ENCODE measurements at places on chromosomes 5 and 9. TPM values are rescaled to one million over a fixed set of nuclear protein-coding genes. Genes with fewer than 3 reads are reported as not detected.

DNA sequence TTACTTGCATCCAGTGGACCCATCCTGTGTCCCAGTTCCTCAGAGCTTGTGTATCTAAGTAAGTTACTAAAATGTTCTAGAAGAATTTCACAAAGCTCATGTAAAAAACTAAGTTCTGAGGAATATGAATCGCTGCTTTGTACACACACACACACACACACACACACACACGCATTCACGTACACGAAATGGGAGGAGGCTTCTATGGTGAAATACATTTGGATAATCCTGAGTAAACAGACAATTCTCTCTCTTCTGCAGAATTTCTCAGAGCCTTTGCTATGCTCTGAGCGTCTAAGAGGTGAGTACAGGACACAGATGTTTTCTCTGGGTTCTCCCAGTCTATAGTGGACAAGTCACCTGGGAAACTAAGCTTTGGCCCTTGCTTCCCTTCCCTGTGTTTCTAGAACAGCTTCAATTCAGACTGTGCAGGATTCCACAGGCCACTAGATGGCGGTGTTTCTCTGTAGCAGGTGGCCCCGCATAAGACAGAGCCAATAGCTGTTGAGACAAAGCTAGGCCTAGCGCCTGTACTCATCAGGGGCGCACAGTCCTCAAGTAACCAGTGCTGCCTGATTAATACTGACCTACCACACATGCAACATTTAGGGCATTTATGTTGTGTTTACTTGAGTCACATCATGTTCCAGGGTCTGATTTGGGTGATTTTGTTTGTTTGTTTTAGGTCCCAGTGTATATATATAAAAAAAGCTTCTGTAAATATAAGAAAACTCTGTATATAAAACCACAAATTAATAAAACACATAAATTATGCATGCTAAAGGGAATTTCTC, 114.8 kb downstream of the LIFR start:
- no peaks in the 10 kb centered on the region for H3K27me3 ChIP-seq
- no peak overlapping the region for H3K4me3 ChIP-seq
- peaks cover 7% of the 10 kb centered on the region for H3K4me1 ChIP-seq
- H3K36me3 ChIP-seq: no peaks in the 10 kb centered on the region

TBC1D2 gene
- total RNA-seq: 2.7 TPM

IER5L gene
- total RNA-seq: 1.7 TPM

COL5A1 gene
- total RNA-seq: 5.5 TPM

PRELID2 gene
- 3.0 TPM for total RNA-seq

DNA sequence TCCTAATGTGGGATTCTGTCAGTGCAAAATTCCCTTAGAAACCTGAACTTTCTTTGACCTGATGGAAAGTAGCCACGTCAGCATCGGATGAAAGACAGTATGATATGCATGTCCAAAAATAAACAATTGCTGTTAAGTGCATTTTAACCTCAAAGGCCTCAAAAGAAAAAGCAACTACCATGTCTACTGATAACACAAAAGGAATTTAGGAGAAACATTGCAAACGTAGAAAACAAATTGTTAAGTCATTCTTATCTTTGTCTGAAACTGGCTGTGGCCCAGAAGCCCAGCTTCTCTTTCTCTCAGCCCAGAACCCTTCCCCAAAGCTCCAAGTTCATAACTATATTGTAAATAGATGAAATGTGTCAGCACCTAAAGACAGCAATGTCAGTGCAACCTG, 11.1 kb upstream of the LHFPL2 start:
- no peak overlapping the region for H3K4me3 ChIP-seq
- no peak overlapping the region for H3K27ac ChIP-seq
- H3K36me3 ChIP-seq: no peaks in the 10 kb centered on the region
- no peak for DNase-seq
- no peaks in the 10 kb centered on the region for H3K27me3 ChIP-seq
- no peaks in the 10 kb centered on the region for H3K4me1 ChIP-seq

DNA sequence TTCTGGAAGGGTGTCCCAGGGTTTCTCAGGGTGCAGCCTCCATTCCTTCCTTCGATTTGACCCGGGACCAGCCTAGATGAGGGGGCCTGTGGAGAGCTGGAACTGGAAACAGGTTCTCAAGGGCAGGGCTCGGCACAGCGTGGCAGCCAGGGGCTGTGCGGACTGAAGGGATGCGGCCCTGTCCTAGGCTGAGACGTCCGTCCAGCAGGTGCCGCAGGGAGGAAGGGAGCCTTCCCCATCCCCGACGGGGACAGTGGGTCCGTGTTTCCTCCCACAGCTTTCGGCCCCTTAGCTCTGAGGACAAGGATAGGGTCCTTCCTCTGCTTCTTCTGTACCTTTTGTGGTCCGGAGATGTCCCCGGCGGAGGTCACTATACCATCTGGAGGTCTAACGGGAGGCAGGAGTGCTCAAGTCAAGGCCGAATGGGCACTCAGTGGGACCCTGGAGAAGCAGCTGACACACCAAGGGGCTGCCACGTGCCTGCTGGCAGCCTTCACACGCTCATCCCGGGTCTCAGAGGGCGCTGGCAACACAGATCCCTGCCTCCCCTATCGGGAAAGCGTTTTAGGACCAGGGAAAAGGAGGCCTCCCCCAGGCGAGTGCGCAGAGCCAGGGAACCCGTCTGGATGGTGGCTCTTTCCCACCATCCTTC, 49.9 kb downstream of the USP20 start:
- H3K27ac ChIP-seq: peak overlapping the region; percentile 66
- H3K4me1 ChIP-seq: peaks cover 18% of the 10 kb centered on the region
- peak overlapping the region; percentile 55 for H3K4me3 ChIP-seq
- no peaks in the 10 kb centered on the region for H3K27me3 ChIP-seq
- no peak for DNase-seq

MEF2C gene
- total RNA-seq: 148 TPM

TIGD6 gene
- total RNA-seq: 1.9 TPM

GRCh38 chr9:87387351-87388011, 110.2 kb upstream of the DAPK1 start:
- H3K4me3 ChIP-seq: no peak overlapping the region
- H3K36me3 ChIP-seq: no peaks in the 10 kb centered on the region
- DNase-seq: no peak
- H3K27ac ChIP-seq: no peak overlapping the region
- no peaks in the 10 kb centered on the region for H3K27me3 ChIP-seq
- no peaks in the 10 kb centered on the region for H3K4me1 ChIP-seq

GRCh38 chr5:160675988-160676387, 176.0 kb downstream of the ATP10B start:
- no peak for DNase-seq
- no peaks in the 10 kb centered on the region for H3K4me1 ChIP-seq
- peaks cover 4% of the 10 kb centered on the region for H3K27me3 ChIP-seq
- H3K36me3 ChIP-seq: no peaks in the 10 kb centered on the region
- no peak overlapping the region for H3K4me3 ChIP-seq

PCDHA12 gene
- not detected for total RNA-seq

DNA sequence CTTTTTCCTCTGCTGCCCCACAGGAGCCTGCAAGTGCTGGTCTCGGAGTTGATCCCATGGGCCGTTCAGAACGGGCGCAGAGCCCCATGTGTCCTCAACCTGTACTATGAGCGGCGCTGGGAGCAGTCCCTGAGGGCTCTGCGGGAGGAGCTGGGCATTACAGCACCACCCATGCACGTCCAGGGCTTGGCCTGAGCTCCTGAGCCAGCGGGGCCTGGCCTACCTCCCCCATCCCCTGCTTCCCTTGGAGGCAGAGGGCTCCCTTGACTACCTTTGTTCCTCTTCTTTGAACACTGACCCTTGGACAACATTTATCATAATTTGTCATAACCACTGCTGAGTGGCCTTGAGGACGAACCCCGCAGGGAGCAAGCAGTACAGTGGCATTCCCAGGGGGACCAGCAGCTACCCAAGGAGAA, 6.9 kb upstream of the SLC27A4 start:
- DNase-seq: no peak
- no peak overlapping the region for H3K4me3 ChIP-seq
- H3K4me1 ChIP-seq: no peaks in the 10 kb centered on the region
- no peaks in the 10 kb centered on the region for H3K27me3 ChIP-seq
- H3K36me3 ChIP-seq: peaks cover 9% of the 10 kb centered on the region

- no peaks in the 10 kb centered on the region for H3K4me1 ChIP-seq
- no peaks in the 10 kb centered on the region for H3K36me3 ChIP-seq
- no peak overlapping the region for H3K4me3 ChIP-seq
- H3K27ac ChIP-seq: no peak overlapping the region
Observed at GRCh38 chr9:86846656-86847055, 100.7 kb downstream of the GAS1 start.

DNA sequence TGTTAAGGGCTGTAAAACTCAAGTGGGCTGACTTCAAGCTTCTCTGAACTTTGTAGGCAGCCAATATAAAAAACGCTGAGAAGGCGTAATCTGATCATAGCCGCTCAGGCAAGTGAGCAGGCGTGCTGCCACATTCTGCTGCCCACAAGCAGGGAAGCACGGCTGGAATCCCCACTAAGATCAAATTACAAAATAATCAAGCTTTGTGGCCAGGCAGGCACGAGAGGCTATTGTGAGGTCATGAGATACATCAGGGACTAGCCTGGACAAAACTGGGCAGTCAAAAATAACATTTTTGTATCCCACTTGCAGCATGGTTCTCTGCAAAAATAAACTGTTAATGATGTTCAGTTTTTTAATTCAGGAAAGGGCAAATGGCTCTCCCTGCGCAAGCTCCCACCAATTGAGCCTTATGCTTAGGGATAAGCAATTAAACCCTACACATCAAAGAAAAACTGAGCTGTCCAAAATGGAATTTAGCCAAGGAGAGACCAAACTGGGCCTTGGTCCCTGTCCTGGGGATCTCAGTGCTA, 64.0 kb downstream of the POU5F2 start:
- peaks cover 13% of the 10 kb centered on the region for H3K4me1 ChIP-seq
- peak; percentile 64 for DNase-seq
- no peaks in the 10 kb centered on the region for H3K36me3 ChIP-seq
- H3K4me3 ChIP-seq: no peak overlapping the region

BTNL3 gene
- not detected for total RNA-seq

DNA sequence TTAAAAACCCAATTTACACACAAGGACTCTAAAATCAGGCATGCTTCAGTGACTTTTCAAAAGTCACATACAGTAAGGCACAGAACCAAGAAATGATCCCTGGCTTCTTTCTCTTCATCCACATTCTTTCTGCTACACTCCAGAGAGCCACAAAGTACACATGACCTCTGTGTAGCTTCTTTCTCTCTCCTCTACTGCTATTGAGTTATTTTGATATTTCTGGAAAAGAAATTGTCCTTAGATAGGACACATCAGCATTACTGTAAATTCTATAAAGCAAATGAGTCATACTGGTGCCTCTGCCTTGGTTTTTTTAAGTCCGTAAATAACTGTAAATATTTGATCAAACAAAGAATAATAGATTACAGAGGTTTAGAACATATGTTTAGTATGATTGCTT, 96.3 kb downstream of the KIAA0825 start:
- no peak overlapping the region for H3K4me3 ChIP-seq
- no peak for DNase-seq
- H3K36me3 ChIP-seq: no peaks in the 10 kb centered on the region
- no peak overlapping the region for H3K27ac ChIP-seq
- no peaks in the 10 kb centered on the region for H3K4me1 ChIP-seq

AKNA gene
- total RNA-seq: 2.4 TPM

DBH gene
- not detected for total RNA-seq

DNA sequence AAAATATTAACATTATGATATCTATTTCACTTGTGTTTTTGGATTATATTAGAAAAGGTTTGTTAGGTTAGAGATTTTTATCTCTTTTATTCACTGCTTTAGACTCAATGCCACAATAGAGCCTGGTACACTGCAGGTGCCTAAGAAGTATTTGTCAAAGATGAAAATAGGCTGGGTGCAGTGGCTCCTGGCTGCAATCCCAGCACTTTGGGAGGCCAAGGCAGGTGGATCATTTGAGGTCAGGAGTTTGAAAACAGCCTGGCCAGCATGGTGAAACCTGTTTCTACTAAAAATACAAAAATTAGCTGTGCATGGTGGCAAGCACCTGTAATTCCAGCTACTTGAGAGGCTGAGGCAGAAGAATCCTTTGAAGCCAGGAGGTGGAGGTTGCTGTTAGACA, 64.3 kb downstream of the C9 start:
- H3K27ac ChIP-seq: no peak overlapping the region
- no peaks in the 10 kb centered on the region for H3K36me3 ChIP-seq
- no peaks in the 10 kb centered on the region for H3K27me3 ChIP-seq

ECM2 gene
- total RNA-seq: 1.9 TPM

DNA sequence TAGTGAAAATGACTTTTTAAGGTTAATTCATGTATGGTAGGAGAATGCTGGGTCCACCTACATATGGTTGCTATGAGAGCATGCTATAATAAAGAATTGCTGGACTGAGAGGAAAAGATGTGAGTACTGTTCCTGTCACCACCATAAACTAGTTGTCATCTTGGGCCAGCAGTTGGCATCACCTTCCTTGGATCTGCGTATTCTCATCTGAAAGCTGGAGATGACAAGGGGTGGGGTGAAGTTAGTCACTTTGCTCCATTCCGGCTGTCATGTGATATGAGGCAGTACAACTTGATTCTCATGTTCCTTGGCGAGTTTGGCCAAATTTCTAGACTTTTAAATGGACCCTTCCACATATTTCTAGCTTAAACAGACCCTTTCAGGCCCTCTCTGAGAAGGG, 33.3 kb downstream of the PIP5K1B start:
- H3K36me3 ChIP-seq: no peaks in the 10 kb centered on the region
- H3K27ac ChIP-seq: no peak overlapping the region

- DNase-seq: no peak
- H3K27me3 ChIP-seq: no peaks in the 10 kb centered on the region
Observed at GRCh38 chr9:96317335-96317980, 15.5 kb upstream of the HSD17B3 start.

- DNase-seq: no peak
- no peak overlapping the region for H3K4me3 ChIP-seq
- no peaks in the 10 kb centered on the region for H3K36me3 ChIP-seq
Observed at GRCh38 chr9:129583308-129584038, 37.4 kb downstream of the C9orf50 start.

PPIC gene
- total RNA-seq: 27.4 TPM

GRCh38 chr9:33135470-33135958, 31.6 kb downstream of the B4GALT1 start:
- peak overlapping the region; percentile 65 for H3K27ac ChIP-seq
- peaks cover 52% of the 10 kb centered on the region for H3K4me1 ChIP-seq
- H3K27me3 ChIP-seq: no peaks in the 10 kb centered on the region
- no peak for DNase-seq

GRCh38 chr9:91842358-91843049, 107.5 kb downstream of the ROR2 start:
- H3K4me3 ChIP-seq: no peak overlapping the region

UBLCP1 gene
- total RNA-seq: 8.3 TPM

Data from psoas muscle (tissue), 8 donors.